ENCODE measurements at places on chromosomes 1 and 21.

GRCh38 chr1:205484985-205485967 lies 19.2 kb upstream of the CDK18 start:
- peak; percentile 90 for DNase-seq

DNA sequence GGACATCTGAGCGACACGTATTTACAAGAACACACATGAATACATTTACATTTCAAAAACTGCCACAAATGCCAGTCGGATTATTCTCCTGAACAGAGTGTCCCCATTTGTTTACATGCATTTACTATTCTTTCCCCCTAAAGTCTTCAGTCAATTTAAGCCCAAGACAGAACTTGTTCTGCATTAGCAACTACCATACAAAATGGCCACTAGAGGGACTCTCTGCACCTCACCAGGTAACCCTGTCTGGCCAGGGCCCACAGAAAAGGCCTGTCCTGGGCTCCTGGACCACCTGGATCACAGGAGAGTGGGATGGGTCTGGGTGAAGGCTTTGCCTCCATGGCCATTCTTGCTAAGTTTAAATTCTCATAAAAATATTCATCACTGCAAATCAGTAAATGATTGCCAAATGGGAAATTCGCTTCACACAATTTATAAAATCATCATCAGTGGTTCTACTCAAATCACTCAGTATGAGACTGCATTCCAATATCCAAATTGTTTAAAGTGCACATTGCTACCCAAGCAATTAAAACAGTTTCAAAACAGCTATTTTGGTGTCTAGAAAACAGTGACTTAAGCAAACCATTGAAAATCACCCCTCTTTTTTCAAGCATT lies 12.5 kb upstream of the GUCA2A start:
- no peak for DNase-seq

DNA sequence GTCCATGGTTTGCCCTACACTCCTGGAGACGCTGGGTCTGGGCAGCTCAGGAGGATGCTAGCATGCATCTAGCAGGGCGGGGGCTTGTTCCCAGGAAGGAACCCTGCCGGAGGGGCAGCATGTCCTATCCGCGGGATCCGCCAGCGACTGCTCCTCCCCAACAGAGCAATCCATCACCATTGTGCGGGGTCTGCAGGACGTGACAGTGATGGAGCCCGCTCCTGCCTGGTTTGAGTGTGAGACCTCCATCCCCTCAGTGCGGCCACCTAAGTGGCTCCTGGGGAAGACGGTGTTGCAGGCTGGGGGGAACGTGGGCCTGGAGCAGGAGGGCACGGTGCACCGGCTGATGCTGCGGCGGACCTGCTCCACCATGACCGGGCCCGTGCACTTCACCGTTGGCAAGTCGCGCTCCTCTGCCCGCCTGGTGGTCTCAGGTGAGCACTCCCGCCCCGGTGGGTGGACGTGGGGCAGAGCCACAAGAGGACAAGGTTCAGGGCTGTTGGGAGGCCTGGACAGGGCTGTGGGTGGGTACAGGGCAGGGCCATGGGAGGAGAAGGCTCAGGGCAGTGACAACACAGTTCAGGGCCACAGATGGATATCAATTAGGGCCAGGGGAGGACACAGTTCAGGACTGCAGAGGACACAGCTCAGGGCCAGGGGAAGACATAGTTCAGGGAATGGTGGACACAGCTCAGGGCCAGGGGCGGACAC lies 71.3 kb downstream of the OBSCN start:
- DNase-seq: no peak

DNA sequence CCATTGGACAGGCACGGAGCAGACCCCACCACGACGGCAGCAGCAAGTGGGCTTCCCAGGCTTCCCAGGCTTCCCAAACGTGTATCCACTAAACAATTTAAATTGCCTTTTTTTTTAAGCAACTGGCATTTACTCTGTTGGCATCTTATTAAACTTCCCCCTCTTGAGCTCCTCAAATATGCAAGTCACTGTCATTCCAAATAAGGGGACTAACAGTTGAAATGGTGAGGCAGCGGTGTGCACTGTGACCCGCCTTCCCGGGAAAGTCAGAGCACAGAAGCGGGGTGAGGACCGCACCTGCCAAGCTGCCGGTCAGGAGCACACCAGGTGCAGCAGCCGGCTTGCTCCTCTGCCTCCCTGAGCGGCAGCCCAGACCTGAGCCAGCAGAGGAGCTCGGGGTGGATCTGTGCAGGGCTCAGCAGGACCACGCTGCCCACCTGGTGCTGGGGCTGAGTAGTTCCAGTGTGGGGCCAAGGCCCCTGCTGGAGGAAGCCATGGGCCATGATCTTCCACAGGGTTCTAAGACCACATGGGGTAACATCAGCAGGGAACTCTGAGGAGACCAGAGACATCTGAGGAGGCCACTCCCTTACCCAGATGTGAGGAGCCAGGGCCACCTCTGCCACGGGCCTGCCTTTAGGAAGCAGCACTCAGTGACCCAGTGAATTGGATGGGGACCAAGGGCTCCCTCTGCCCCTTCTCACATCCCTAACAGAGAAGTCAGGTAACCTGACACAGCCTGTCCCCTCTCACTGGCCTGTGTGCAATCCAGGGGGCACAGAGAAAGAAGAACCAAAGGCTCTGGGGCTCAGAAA lies 245.4 kb downstream of the NPHP4 start:
- DNase-seq: no peak

GRCh38 chr1:38685388-38685787 lies 174.2 kb downstream of the RRAGC start:
- DNase-seq: peak; percentile 28

- no peak for DNase-seq
Measured at GRCh38 chr1:155136748-155137147, 1.1 kb downstream of the SLC50A1 start.

GRCh38 chr1:237867380-237867888 lies 23.3 kb downstream of the ZP4 start:
- DNase-seq: no peak

DNA sequence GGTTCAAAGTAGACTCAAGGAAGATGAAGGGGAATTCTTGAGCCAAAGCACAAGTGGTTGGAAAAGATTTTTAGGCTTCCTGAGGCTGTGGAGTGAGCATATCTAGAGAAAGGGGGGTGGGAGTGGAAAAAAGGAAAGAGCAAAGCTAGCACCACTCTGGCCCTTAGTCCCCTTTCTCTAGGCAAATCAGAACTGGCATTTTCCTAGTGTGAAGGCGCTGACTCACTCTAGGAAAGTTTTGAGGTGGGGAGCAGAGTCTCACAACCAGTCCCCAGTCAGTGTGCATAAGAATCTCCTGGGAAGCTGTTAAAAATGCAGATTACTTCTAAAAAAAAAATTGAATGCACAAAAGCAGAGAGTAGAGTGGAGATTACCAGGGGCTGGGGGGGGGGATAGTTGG lies 3.4 kb upstream of the GPR89B start:
- no peak for DNase-seq

GRCh38 chr21:41965461-41966013 lies 11.7 kb upstream of the C2CD2 start:
- DNase-seq: no peak

GRCh38 chr1:117838911-117839310 lies 90.5 kb downstream of the GDAP2 start:
- no peak for DNase-seq

DNA sequence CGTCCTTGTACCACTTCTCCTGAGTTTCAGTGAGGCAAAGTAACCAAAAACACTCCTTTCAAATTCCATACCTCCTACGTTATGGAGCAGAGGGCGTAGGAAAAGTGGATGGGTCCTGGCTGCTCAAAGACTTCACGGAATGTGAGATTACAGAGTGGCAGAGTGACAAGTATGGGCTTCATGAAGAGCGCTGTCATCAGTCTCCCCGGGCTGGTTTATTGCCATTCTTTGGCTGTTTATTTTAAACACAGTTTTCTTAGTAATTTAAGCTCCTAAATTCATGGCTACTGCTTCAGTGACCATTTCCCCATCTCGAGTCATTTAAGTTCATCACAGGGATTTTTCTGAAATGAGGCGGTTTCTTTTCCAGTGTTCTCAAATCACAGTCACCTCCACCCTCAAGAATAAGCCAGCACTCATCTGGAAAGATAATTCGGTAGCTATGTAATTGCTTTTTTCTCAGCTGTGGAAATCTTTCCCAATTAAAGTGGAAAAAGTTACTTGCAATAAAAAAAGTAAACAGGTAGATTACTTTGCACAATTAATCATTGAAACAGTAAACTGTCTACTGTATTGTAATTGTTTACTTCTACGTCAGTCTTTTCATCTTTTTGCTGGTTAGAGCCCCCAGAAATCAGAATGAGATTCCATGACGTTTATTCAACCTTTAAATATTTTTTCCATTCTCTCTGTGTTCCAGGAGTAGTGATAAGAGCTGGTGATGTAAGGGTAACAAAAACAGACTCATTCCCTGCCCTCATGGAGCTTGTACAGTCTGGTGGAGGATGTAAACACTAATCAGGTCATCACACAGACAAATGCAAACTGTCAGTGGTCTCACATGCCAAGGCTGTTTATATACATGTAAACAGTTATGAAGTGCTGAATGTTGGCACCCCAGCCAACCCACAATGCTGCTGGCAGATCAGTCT lies 3.0 kb upstream of the SMYD2 start:
- DNase-seq: no peak

GRCh38 chr1:119688810-119689209 lies 22.9 kb upstream of the PHGDH start:
- no peak for DNase-seq

- DNase-seq: no peak
Measured at GRCh38 chr21:29091033-29091432, 17.6 kb upstream of the CCT8 start.

DNA sequence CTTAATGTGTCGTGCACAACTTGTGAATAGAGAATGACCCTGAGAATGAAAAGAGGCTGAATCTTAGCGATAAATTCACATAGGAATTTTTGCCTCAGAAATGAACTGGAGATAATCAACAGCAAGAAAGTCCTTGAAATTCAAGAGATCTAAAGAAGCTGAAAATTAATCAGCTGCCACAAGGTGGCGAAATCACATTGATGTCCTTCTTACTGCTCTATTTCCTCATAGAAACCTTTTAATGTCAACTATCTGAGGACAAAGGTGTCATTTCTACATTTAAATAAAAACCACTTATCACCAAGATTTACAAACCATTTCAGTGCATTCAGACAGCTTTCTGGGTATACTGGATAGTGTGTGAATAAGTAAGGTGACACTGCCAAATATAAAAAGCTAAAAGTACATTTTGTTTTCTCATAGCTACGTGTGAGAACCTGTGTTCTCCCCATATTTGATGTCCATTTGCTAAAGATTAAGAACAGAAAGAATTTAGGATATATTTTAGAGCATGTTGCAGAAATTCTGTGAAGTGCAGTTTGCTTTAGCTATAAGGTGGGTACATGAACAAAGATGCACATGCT lies 485.3 kb upstream of the PTBP2 start:
- DNase-seq: no peak

- DNase-seq: no peak
Measured at GRCh38 chr1:222018041-222018440, 276.2 kb upstream of the DUSP10 start.

- DNase-seq: no peak
Measured at GRCh38 chr1:17886838-17887441, 131.8 kb downstream of the ACTL8 start.

DNA sequence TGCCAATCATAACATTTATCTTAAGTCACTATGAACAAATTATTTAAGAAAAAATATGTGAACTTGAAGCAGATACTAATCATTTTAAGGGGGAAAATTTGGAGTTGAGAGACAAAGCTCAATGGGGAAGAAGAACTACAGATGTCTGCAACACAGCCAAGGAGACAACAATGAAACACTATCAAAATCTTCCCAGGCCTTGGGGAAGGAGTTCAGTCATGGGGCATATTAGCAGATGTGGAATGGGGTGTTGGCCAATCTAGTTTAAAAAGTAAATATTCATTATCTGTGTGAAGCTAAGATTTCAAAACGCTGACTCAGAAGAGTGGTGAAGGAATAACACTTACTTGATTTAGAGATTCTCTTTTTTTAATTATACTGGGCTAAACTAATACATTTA lies 671.6 kb upstream of the ZP4 start:
- DNase-seq: no peak

DNA sequence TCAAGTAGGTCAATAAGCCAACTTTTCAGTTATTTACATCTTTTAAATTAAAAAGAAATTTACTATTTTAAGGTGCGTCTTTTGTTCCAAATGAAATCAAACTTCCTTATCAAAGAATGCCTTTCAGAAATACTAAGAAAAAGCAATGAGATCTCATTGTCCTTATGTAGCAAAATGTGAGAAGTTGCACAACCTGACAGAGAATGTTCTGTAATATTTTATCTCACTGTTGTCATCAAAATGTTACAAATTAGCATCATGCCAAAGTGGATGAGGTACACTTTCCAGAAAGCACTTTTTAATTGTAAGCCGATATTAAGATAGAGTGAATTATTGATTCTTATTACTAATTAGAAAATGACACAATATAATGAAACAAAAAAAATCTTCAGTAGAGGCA lies 50.4 kb downstream of the KCNT2 start:
- DNase-seq: no peak

- DNase-seq: no peak
Measured at GRCh38 chr1:89931964-89932363, 62.9 kb upstream of the ZNF326 start.
